ENCODE measurements at places on chromosomes 3 and 15.
A peak's percentile ranks its signal among the peaks of the same experiment; 100 is the strongest.

DNA sequence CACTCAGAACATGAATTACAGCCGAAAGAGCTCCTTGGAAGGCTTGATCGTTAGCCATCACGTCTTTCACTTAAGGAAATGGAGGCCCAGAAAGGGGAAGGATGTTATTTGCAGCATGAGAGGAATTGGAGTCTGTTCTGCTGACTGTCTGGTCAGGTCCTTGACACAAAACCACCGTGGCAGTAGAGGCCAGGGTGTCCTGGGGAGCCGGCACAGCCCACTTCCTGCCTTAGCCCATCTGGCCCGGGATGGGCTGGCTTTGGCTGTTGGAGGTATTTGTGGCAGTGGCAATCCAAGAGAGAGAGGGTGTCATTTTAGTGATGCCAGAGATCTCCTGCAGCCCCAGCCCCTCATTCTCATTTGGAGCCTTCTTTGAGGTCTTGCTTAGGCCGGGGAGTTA lies 37.4 kb downstream of the ST6GAL1 start:
- DNase-seq, result no peak

- no peak for DNase-seq
Measured at GRCh38 chr15:80787316-80787715, 8.1 kb downstream of the CEMIP start.

DNA sequence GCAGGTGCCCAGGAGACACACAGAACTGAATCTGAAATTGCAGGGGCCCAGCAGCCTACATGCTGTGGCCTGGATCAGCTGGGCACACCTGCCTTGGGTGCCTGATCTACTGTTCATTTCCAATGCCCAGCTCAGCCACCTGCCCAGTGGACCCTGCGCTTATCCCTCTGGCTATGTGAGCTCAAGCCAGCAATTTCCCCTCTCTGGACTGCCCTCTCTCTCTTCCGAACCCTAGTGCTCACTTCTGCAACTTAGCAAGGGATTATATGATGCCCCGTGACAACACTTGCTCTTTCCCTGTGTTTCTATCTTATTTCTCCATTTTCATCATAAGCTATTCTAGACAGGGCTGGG lies 276.0 kb downstream of the UACA start:
- DNase-seq, result no peak

DNA sequence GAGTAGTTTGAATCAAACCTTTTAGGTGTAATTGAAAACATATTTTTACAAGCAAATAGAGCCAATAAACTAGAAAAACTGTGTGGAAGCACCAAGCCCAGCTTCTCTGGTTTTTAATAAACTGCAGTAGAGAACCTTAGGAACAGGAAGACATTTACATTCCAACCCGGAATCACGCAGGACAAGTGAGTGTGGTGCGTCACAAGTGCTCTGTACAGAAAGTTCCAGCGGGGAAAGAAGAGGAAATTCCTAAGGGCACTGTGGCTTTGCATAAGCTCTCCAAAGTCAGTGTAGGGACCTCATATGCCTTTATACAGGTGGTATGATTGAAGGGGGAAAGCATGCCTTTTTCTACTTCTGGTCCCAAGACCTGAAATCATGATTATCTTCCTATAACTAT lies 21.6 kb downstream of the COL8A1 start:
- no peak for DNase-seq

- no peak for DNase-seq
Measured at GRCh38 chr3:8505621-8506020, 4.0 kb downstream of the LMCD1 start.

- peak; percentile 97 for DNase-seq
Measured at GRCh38 chr15:40893733-40894680, at the start of gene VPS18. Gene VPS18, plus strand, starts transcription at chr15:40894450. Its CDS starts 319 bp downstream, at chr15:40894769.

DNA sequence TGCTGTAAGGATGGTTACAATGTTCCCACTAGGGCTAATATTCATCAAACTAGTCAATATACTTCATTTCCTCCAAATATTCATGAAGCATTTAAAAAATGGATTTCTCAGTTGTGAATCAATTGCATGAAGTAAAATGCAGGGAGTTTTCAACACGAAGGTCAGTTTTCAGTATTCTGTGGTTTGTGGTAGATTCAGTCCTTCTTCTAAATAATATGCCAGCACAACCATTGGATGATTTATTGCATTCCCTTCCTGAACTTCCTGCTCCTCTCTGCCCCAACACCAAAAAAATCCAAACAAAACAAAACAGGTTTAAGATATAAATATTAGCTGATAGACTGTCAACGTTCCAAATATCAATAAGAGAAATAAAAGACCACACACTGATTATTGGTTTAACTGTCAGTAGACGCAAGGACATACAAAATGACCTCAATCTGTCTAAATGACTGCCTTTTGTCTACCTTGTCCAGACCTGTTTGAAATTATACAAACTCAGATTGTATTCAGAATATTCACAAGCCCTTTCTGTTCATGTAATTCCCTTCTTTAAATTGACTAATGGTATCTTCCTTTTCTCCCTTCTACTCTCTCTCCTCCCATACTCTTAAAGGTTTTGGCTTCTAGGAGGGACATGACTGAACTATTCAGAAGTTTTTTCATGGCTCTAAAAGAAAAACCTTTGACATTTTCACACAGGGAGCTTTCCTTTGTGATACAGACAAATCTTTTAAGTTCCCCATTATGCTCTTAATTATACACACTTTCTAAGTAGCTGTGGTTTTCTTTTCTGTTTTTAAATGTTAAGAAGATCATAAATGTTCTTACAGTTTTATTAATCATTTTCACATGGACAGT lies 92.6 kb upstream of the STT3B start:
- DNase-seq, result no peak

DNA sequence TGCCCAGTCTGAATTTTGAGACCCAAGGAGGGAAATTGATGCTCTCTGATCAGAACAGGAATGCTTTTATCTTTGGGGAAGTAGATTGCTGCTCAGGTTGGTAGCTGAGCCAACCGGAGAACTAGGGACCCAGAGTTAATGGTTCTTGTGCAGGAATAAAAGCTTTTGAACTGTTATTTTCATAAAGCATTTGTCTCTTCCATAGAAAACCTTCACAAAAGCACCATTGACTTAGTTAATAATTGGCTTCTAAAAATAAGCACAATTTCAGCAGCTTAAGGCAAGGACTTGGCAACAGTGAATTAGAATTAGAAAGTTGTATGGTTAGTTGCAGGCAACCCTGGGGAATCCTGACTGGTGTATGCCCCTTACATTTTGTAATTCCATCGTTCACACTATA lies 53.8 kb downstream of the MAP2K1 start:
- DNase-seq, result no peak

DNA sequence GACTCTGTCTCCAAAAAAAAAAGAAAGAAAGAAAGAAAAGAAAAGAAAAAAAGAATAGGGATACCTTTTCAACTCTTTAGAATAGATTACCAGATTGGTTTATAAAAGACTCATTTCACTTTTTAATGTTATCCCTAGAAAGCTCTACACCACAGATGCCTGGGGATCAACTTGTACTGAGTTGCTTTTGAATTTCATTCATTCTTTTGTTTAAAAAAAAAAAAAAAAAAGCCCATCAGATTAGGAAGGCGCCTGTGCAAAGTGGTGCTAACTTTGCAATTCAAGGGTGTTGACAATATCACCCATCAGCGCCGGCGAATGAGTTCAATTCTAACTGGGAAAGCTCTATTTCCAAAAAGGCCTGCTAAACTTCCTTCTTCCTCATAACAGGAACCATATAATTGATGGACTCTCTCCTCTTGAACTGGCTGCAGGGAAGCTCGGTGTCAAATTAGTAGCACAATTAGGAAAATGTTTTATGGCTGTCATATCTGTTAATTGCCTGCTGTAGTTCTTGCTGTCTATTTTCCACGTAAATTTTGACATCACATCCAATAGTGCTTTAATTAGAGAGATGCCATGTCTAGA lies 48.8 kb downstream of the CDCP1 start:
- DNase-seq, result no peak

DNA sequence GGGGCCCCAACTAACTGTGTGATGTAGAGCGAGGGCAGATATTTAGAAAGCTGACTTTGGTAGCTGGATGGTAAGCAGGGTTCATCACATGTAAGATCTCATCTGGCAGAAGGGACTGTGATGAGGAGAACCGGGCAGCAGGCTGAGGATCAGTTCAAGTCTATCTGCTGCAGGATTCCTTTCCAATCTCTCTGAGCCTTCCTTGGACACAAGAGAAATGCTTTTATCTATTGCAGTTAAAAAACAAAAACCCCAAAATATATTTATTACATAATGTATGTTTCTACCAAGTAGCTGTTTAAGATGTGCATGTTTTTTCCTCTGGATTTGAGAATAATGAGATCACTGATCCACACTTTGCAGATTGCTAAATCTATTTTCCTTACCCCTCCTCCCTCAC lies 411.5 kb downstream of the RAP2B start:
- no peak for DNase-seq

- no peak for DNase-seq
Measured at GRCh38 chr3:149547413-149547812, 72.9 kb downstream of the TM4SF4 start.

DNA sequence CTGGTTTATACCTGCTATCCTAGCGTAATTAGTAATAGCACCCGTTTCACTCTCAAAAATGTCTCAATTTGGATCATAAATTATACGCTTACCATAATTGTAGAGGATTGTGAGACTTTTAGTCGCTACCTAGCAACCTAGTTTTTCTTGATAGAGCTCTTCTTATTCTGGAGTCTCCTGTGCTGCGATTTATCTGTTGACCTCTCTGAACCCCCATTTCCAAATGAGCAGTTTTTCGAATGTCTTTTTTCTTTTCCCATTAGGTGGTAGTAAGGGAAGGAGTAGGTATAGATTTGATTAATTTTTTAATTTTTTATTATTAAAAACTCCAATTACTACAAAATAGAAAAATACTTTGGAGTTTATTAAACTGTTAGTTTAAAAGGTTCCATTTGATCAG lies 10.6 kb downstream of the SETD5 start:
- no peak for DNase-seq

- no peak for DNase-seq
Measured at GRCh38 chr3:24495326-24495994, 810 bp upstream of the THRB start.

- DNase-seq, result no peak
Measured at GRCh38 chr3:193737191-193737751, 144.3 kb downstream of the OPA1 start.

- no peak for DNase-seq
Measured at GRCh38 chr3:147398813-147399534, 7.4 kb downstream of the ZIC4 start.

- DNase-seq, result no peak
Measured at GRCh38 chr3:65093641-65094040, 405.8 kb upstream of the ADAMTS9 start.

DNA sequence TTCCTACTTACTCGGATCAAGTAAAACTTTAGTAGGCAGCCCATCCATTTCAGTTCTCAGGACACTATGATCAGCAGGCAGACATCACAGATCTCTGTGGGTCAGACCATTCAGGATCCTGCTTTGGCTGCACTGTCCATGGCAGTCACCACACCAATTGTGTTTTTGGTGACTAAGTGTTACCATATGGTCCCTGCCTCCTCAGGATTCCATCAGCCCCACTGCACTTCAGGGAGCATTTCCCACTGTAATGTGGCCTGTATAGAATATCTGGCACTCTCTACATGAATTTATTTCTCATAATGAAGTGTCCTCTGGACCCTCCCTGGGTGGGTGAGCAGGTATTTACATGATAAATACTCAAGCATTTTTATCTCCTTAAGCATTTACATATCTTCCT lies 41.3 kb downstream of the ZNF445 start:
- DNase-seq, result no peak

- DNase-seq, result no peak
Measured at GRCh38 chr15:80587816-80588456, 107.2 kb upstream of the ABHD17C start.

DNA sequence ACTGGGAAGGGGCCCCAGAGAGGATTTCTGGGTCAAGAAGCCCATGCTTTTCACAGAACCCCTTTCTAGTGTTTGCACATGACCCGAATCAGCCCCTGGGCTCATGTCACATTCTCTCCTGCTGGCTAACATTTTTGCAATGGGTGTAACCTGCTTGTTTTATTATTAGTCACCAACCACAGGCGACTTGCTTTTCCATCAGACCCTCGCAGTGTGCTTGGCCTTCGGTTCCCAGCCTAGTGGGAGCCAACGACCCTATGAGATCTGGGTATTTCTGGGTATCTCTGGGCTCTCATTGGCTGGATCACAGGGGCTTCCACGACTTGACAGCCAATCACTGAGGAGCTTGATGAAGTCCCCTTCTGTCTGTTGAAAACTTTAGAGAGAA lies 11.0 kb upstream of the FBLN2 start:
- DNase-seq, result peak; percentile 86

- DNase-seq, result no peak
Measured at GRCh38 chr3:111047042-111047441, 24.6 kb upstream of the NECTIN3 start.

DNA sequence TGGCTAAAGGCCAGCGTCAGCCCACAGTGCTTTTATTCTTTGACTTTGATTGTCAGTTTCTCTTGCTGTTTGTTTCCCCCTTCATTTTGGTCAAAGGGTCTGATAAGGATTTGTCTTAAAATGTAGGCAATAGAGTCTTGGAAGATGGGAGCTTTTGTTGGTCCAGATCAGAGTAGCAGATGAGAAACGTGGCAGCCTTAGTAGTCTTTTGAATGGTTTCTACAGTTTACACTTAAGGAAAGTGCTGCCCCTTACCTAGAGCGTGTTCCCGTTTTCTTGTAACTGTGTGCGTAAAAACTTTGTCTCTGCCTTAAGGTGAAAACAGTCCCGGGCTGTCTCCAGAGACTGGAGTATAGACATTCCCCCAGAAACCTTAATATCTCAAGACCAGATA lies 630 bp downstream of the LXN start:
- DNase-seq, result no peak

GRCh38 chr3:105195260-105195659 lies 171.4 kb upstream of the ALCAM start:
- DNase-seq, result no peak

- DNase-seq, result no peak
Measured at GRCh38 chr3:127761441-127761801, 60.9 kb downstream of the MGLL start.

GRCh38 chr3:12135029-12135657 lies 23.6 kb downstream of the TIMP4 start:
- no peak for DNase-seq

DNA sequence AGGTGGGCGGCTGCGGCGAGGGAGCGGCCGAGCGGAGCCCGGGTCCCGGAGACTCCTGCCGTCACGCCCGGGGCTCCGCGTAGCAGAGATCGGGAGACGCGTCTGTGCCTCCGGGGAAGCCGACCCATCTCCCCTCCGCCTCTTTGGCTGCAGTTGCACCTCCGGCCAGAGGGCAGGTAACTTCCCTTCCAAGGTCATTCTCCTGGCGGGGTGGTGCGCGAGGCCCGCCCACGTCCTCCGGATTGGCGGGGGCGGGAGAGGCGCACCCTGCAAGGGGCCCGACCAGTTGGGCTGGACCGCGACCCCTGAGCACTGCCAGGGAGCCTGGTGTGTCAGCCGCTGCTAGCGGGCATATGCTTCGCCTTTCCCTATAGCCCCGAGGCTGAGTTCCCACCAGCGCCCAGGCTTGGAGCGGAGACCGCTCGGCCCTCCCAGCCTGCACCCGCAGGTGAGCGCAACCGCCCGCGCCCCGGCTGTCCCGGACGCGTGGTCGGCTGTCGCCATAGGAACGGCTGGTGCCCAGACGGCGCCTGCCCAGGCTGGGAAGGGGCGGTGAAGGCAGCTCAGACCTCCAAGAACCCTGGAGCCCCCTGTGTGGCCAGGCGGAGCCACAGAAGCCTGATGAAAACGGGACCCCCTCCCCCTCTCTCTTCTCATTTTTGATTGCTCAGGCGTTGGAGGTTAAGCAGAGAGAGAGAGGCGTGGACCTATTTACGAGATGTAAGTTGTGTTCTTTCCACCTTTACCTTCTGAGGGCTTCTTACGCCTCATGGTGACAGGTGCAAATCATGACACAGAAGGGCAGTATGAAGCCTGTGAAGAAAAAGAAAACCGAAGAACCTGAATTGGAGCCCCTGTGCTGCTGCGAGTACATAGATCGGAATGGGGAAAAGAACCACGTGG lies 453 bp downstream of the ZDHHC23 start:
- no peak for DNase-seq
